Effector CD4-positive, alpha-beta T cell (primary cell): ENCODE measurements at places on chromosomes 16 and 17.
A peak's percentile ranks its signal among the peaks of the same experiment; 100 is the strongest.

DNA sequence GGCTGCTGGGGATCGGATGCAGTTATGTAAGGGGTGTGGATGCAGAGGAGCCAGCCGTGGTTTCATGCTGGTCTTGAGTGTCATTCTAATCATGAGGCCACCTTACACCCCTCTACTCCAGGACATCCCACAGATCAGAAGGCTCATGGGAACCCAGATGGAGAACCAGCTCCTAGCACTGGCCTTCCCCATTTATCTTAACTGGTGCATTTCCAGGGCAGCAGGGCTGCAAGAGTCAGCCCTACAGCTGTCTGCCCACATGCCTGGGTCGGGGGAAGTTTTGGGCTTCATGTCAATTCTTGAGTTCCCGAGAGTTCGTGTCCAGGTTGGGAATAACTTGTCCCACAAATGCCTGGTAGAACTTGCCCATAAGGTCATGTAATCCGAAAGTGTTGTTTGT is 29.1 kb downstream of the RPTOR start:
- no peak for DNase-seq

DNA sequence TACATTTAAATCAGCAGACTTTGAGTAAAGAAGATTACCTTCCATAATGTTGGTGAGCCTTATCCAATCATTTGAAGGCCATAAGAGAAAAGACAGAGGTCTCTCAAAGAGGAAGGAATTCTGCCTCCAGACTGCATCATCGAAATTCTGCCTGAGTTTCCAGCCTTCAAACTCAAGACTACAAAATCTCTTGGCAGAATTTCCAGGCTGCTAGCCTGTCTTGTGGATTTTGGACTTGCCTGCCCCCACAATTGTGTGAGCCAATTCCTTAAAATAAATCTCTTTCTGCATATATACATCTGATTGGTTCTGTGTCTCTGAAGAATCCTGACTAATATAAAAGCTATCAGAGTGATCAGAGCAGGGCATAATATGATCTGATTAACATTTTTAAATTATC is 216.6 kb upstream of the CPHXL start:
- DNase-seq: no peak

DNA sequence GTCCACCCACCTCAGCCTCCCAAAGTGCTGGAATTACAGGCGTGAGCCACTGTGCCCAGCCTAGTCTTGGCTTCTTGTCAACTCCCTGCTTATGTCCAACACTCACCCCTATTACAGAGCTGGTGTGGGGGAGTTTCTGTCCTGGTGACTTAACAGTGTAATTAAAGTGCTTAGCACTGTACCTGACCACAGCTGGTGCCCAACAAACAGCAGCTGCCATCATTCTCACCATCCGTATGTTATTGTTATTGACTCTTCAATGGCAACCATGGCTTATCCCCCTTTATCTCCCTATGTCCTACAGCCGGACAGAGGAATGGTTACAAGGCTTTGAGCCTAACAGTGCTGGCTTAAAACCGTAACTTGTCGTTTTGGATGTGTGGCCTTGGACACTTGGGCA is 17.0 kb upstream of the BRCA1 start:
- DNase-seq: no peak

GRCh38 chr17:75499313-75500022 is 15.9 kb downstream of the CASKIN2 start:
- no peak for DNase-seq

- DNase-seq: no peak
Measured at GRCh38 chr16:68306633-68307032, 4.1 kb downstream of the SLC7A6OS start.

DNA sequence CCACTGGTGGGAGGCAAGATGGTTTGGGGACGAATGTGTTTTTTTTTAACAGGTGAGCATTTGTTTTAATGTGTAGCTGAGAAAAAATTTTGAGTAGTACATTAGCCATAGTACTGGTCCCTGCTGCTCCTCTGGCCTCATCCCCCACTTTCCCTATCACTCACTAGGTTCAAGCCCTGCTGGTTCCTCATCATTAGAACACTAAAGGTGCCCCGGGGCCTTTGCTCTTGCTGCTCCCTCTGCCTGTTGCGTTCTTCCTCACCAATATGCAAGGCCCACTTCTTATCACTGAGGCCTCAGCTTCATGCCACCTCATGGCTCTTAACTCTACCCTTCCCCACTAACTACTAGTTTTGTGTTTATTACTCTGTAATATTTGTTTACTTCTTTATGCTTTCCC is 74.5 kb downstream of the GNAO1 start:
- no peak for DNase-seq

GRCh38 chr17:75888484-75888883 is 8.3 kb downstream of the TRIM65 start:
- DNase-seq: no peak

DNA sequence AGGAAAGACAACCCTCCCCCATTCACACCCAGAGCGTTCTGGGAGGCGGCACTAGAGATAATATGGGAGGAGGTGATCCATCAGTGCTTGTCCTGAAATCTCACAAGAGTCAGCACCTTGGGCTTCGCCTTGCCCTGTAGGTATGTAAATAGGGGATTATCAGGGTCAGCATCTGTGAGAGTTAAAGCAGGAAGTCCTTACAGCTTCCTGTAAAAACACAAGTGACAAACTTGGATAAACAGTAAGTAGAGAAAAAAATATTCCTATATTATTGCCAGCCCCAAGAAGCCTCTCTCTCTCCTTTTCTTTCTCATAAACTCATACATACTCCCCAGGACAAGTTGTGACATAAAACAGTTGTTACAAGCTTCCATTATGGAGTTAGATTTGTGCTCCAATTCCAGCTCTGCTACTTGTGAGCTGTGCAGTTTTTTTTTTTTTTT is 187.7 kb downstream of the MAF start:
- DNase-seq: no peak

- DNase-seq: no peak
Measured at GRCh38 chr17:44637066-44637465, 19.2 kb upstream of the MEIOC start.

GRCh38 chr17:6551356-6551755 is 5.0 kb downstream of the PITPNM3 start:
- no peak for DNase-seq

DNA sequence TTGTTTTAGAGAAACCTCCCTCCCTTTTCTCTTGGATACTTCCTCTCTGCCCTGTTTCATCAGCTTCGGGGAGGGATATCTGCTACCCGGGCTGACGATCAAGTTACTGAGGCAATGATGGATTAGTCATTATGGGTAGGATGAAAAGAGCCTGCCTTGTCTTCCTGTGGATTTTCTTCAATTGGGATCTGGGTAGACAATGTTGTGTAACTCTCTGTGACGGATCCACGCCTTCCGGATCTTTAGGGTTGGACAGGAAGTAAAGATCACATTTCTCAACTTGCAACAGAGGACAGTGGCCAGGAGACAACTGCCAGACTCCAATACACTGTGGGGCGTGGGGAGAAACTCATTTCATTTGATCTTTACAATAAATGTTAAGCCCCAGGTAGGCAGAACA is 11.3 kb upstream of the CHST6 start:
- no peak for DNase-seq

GRCh38 chr16:89918453-89919347 is at the start of gene MC1R:
Gene MC1R, plus strand, starts transcription at chr16:89918862. Its CDS starts 397 bp downstream, at chr16:89919259.
- no peak for DNase-seq

- no peak for DNase-seq
Measured at GRCh38 chr16:30484887-30485286, 12.3 kb downstream of the ITGAL start.

GRCh38 chr17:47840001-47840741 is 902 bp downstream of the SCRN2 start:
- no peak for DNase-seq

GRCh38 chr16:75476817-75477216 is 12.3 kb upstream of the TMEM170A start:
- no peak for DNase-seq

DNA sequence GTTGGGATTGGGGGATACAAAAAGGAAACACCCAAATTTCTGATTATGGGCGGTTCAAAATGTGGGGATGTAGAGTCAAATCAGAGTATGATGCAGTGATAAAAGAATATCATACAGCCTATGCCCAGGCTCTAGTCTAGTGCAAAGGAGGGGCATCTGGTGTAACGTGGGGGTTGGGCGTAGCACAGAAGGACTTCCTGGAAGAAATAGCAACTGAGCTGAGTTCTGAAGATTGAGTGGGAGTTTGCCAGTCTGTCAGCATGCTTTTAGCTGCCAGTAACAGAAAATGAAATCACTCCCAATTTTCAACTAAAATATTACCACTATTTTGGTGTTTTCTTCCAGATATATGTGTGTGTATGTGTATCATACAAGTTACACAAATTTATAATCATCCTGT is 196.9 kb downstream of the SPECC1 start:
- no peak for DNase-seq

GRCh38 chr16:66521951-66522771 is 27.8 kb downstream of the TK2 start:
- DNase-seq: peak; percentile 76

DNA sequence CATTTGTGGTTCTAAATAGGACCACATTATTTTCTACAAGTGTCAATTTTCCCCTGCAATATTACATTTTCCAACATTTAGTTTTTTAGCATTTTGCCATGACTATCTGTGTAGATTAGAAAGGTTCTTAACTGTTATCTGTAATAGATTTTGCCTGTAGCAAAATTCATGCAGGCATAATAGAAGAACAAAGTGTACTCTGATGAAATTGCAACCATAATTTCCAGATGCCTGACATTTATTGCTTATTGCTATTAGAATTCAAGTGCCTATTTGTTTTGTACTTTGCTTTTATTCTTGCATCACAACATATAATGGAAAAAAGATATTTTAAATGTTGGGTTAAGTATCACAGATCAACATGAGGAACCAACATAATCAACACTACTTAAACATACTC is 337.7 kb downstream of the TOX3 start:
- DNase-seq: no peak

- DNase-seq: no peak
Measured at GRCh38 chr17:42272162-42272907, 3.9 kb downstream of the STAT5B start.

DNA sequence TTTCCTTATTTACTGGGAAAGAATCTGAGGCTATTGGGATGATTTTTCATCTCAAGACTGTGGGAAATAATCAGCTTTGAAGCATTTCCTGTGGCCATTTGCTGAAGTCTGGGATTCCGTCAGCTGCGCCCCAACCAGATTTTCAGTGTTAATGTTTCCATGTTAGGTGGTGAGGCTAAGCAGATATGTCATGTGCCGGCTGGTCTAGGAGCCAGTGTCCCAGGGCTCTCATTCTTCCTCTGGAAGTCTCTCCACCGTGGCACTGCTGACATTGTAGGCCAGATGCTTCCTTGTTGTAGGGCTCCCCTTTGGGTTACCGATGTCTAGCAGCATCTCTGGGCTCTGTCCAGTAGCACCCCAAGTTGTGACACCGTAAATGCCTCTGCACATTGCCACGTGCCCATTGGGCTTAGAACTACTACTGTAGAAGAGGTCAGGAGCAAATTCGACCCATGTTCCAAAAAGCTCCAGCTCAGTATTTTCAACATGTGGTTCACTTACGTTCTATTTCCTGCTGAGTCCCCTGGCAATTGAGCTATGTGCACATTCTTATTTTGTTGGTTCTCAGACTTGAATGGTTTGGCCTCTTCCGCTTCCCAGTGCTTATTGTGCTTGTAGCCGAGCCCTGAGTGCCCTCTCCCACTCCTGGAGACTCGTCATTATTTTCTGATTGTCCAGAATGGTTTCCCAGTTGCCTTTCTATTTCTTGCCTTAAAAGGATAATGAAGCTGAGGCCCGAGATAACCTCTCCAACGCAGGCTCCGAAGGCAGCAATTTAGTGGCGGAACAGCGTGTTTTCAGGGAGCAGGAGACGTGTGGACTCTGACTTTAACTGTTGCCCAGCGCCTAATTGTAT is 82.2 kb downstream of the SPECC1 start:
- no peak for DNase-seq

GRCh38 chr17:81039096-81039495 is 4.1 kb downstream of the BAIAP2 start:
- DNase-seq: no peak

GRCh38 chr16:50261160-50261706 is 5.1 kb upstream of the ADCY7 start:
- DNase-seq: no peak

DNA sequence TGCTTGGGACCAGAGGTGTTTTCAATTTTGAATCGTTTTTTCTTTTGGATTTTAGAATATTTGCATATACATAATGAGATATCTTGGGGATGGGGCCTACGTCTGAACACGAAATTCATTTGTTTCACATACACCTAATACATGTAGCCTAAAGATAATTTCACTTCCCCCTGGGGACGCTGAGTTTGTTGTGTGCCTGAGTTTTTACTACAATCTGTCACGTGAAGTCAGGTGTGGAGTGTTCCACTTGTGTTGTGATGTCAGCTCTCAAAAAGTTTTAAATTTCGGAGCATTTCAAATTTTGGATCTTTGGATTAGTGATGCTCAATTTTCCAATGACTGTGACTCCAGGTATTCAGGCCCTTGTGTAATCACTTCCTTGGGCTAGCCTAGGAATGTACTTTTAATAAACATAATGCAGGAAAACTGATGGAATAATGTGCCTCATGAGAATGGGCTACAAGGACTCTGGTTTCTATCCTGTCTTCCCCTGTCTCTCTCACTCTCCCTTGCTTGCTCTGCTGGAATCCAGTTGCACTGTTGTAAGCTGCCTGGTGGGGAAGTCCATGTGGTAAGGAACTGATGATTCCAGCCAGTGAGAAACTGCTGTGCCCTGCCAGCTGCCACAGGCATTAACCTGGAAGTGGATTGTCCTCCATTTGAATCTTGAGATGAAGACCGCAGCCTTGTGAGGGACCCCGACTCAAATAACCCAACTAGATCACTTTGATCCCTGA is 403.8 kb downstream of the SHISA9 start:
- DNase-seq: no peak

DNA sequence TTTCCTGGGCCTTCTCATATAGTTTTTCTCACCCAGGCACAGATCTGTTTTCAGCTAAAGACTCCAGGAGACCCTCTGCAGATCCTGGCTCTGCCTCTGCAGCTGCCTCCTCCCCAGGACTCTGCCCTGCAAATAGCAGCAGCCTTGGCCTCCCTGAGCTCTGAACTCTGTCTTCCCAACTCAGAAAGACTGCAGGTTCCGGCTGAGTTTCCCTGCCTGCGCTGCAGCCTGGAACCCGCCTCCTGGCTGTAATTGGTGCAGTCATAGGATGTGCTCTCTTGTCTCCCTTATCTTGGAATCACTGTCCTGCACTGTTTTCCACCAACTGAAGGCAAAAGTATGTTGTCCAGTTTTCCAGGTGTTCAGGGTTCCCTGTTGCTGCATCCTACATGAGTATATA is 14.3 kb upstream of the DNASE1 start:
- DNase-seq: no peak

GRCh38 chr17:65130832-65131231 is 6.3 kb upstream of the RGS9 start:
- no peak for DNase-seq
